ENCODE measurements at places on chromosomes 5 and 9.

GRCh38 chr5:1557114-1557873, 33.5 kb upstream of the LPCAT1 start:
- DNase-seq, result no peak

DNA sequence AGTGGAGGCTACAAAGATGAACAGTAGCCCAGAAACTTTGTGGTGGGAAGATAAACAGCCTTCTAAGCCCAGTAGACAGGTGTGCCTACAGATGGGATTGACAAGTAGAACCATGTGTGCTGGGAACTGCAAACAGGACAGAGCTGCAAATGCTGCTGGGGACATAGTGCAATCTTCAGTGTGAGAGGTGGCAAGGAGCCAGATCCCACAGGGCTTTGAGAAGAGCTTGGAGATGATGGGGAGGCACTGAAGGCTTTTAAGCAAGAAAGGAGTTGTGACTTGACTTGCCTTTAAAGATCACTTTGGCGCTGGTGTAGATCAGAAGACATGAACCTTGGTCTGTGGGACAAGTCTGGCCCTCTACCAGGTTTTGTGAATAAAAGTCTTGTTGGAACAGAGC, 675.2 kb downstream of the ACTL7B start:
- no peak for DNase-seq

DNA sequence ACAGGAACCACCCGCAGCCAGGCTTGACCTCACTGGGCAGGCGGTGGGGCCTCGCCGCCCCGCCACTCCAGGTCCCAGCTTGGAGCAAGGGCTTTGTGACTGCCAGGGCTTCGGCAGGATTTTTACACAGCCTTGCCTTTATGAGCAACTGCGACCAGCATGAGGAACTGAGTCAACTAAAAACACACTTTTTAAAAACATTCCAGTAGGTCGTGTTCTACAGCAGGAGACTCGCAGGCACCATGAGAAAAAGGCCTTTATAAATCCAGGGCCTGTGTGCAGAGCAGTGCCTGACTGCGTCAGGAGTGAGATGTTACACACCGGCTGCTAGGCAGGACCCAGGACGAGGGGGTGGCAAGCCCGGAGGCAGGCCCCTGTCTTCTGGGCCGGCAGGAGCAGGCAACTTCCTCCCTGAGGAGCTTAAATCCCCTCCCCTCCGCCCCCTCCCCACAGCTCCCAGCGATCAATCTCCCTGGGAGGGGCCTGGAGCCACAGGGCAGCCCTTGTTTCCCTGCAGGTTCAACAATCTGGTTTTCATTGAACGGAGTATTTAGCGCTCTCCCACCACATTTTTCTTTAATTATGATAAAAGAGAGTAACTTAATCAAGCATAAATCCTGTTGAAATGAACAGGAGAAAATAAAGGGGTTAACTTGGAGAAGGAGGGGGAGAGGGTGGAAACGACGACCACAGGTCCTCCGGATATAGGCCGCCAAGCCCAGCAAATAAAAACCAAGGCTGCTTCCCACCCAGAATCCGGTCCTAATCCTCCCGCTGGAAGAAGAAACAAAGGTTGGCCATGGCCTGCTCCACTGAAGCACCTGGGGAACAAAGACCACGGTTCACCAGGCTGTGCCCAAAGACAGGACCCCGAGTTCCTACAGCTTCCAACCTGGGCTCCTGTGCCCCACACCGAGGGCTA, 92.5 kb downstream of the ROR2 start:
- DNase-seq, result no peak

- DNase-seq, result no peak
These were observed 123.0 kb downstream of the GALNT10 start for GRCh38 chr5:154313360-154314017.

DNA sequence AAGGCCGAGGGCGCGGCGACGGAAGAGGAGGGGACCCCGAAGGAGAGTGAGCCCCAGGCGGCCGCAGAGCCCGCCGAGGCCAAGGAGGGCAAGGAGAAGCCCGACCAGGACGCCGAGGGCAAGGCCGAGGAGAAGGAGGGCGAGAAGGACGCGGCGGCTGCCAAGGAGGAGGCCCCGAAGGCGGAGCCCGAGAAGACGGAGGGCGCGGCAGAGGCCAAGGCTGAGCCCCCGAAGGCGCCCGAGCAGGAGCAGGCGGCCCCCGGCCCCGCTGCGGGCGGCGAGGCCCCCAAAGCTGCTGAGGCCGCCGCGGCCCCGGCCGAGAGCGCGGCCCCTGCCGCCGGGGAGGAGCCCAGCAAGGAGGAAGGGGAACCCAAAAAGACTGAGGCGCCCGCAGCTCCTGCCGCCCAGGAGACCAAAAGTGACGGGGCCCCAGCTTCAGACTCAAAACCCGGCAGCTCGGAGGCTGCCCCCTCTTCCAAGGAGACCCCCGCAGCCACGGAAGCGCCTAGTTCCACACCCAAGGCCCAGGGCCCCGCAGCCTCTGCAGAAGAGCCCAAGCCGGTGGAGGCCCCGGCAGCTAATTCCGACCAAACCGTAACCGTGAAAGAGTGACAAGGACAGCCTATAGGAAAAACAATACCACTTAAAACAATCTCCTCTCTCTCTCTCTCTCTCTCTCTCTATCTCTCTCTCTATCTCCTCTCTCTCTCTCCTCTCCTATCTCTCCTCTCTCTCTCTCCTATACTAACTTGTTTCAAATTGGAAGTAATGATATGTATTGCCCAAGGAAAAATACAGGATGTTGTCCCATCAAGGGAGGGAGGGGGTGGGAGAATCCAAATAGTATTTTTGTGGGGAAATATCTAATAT, 58.1 kb downstream of the BASP1 start:
- DNase-seq, result no peak

DNA sequence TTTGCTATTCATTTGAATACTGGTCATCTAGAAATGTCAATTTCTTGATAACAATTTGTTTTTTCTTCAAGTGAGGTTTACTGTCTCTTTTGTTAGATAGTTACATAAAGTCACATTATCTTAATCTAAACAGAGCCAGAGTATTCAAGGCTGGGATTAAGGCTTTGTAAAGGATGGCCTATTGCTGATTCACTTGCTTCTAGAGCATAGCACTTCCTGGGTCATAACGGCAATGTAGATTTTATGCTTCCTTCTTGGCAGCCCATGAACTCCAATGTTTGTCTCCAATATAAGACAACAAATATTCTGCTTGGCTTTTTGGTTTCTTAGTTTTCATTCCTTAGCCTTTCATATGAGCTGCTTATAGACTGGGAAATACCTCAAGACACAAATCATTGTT, 2007.9 kb upstream of the CDH6 start:
- DNase-seq, result no peak

DNA sequence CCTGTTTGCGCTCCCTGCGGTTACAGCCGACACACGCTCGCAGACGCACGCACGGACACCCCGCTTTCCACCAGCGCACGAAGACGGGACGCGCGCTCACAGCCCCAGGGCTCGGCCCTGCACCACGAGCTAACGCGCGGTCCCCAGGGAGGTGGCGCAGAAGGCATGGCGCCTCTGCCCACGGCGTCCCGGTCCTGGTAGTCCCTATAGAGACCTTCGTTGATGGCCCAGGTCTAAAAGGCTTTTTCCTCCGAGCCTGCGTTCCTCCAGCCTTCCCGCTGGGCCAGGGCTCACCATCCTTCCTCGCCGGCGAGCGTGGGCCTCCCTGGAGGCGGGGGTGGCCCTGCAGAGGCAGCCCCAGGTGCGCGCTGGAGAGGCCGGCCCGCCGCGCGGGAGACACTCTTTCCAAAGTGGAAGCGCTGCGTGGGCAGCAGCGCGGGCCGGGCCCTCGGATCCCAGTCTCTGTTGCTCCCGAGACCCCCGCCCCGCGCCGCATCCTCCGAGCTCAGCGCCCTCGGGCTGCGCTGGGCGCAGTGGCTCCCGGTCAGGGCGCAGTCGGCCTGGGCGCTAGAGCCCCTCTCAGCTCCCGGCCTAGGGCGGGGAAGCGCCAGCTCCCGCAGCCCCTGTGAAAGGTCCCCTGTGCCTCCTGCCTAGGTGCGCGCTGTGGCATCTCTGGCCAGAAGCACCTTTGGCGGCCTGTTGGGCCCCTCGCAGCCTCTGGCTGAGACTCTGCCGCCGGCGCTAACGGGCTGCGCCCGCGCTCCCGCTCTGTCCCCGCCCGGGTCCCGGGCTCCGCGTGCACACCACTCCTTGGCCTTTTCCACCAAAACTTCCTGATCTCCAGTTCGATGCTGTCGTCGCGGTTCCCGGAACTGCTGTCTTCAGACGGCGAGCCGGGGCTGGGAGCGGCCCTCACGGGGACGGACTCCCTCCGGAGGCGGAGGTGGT, 31.9 kb upstream of the FANCC start:
- DNase-seq, result no peak

GRCh38 chr5:158435161-158435616, 576.2 kb upstream of the CLINT1 start:
- peak; percentile 38 for DNase-seq

Data from CD4-positive, alpha-beta T cell treated with Interleukin-6 for 4 hours (primary cell).